ENCODE measurements at places on chromosomes 2 and 18.

DNA sequence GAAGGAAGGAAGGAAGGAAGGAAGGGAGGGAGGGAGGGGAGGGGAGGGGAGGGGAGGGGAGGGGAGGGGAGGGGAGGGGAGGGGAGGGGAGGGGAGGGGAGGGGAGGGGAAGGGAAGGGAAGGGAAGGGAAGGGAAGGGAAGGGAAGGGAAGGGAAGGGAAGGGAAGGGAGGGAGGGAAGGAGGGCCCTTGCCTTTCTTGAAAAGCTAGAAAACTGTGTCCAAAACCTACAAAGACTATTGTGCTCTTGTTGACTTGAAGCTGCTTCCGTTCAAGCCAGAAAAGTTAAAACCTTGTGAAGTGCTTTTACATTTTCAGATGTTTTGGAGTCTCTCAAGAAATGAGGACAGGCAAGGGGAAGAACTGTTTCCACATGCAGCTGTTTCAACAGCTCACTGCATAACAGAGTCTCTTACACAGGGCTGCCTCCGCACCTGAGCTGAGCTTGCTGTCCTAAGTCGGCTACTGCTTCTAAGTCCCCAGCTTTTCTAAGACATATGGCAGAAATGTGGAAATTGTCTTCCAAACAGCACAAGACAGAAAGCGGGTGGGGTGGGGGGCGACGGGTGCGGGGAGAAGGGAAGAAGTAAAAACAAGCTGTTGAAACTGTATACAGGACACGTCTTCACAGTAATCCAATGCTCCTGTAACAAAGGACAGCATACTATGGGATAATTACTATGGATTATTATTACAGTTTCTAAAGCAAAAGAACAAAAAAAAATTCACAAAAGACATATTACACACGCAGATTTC is 46.1 kb downstream of the BCL11A start:
- no peak for DNase-seq

DNA sequence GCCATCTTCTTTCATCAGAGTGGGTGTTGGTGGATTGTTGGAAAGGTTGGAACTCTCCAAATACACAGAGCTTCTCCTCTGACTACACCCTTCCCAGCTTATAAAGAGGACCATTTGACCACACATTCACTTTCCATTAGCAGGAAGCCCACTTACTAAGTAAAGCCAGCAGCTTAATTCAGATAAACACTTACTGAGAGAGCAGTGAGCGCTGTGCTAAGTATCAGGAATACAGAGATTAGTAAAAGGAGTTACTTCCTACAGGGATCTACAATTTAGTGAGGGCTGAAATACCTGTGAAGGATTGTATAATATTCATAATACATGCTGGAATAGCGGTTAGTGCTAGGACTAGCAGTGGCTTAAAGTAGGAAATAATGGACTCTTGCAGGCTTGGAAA is 343.0 kb downstream of the NYAP2 start:
- no peak for DNase-seq

GRCh38 chr18:9681217-9681616 is 26.9 kb upstream of the RAB31 start:
- DNase-seq, result no peak

DNA sequence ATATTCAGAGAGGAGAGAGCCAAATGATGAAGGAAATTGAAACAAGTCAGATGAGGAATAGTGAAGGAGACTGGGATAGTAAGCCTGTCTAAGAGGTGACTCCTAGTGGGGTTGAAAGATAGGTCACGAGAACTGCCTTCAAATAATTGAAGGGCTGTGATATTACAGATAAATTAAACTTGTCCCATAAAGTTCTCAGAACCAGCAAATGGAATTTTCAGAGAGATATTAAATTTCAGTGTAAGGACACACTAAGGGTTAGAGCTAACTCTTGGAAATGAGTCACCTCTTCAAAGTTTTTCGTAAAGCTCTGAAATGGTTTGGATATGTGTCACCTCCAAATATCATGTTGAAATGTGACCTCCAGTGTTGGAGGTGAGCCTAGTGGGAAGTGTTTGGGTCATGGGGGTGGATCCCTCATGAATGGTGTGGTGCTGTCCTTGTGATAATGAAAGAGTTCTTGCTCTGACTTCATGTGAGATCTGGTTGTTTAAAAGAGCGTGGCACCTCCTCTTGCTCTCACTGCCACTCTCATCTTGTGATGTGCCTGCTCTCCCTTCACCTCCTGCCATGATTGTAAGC is 87.3 kb downstream of the BABAM2 start:
- no peak for DNase-seq

DNA sequence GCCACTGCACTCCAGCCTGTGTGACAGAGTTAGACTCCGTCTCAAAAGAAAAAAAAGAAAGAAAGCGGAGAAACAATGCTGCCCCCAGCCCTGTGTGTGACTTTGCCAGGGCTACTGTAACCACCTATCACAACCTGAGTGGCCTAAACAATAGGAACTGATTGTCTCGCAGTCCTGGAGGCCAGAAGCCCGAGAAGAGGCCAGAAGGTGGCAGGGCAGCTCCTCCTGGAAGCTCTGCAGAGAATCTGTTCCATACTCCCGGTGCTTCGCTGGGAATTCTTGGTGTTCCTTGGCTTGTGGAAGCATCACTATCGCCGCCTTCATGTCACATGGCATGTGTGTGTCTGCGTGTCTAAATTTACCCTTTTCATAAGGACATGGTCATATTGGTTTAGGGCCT is 14.4 kb upstream of the RAB17 start:
- no peak for DNase-seq

- no peak for DNase-seq
Measured at GRCh38 chr18:789397-789796, 22.6 kb downstream of the YES1 start.

DNA sequence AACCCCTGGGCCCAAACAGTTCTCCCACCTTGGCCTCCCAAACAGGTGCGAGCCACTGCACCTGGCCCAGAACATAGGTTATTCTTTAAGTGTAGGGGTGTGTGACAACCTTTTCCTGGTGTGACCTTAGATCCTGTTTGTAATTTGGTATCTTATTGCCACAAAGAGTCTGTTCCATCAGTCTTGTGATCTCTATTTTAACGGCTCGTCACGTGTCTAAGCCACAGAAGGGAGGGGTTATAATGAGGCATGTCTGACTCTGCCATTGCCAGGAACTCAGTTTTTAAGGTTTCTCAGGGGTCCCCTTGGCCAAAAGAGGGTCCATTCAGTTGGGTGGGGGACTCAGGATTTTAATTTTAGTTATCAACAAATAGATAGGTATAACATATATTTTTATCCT is 4.4 kb upstream of the ALS2 start:
- DNase-seq, result no peak

- no peak for DNase-seq
Measured at GRCh38 chr2:224147174-224147573, 108.1 kb upstream of the SERPINE2 start.

DNA sequence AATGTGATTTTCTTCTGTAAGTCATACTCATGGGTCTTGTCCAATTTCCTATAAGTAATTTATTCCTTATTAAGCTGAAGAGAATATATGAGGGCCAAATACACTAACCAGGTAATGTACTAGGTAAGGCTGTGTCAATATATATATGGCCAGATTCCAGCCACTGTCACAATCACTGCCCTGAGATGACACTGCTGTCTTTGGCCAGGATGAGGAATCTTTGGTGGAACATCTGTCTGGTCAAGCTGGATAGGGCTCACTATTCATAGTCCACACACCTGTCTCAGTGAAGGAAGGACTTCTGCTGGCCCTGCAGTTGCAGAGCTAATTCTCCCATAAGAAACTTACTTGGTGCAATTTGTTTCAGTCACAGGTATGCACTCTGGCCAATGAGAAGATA is 11.3 kb downstream of the MSTN start:
- no peak for DNase-seq

- no peak for DNase-seq
Measured at GRCh38 chr18:46721331-46721730, 35.5 kb downstream of the ST8SIA5 start.

DNA sequence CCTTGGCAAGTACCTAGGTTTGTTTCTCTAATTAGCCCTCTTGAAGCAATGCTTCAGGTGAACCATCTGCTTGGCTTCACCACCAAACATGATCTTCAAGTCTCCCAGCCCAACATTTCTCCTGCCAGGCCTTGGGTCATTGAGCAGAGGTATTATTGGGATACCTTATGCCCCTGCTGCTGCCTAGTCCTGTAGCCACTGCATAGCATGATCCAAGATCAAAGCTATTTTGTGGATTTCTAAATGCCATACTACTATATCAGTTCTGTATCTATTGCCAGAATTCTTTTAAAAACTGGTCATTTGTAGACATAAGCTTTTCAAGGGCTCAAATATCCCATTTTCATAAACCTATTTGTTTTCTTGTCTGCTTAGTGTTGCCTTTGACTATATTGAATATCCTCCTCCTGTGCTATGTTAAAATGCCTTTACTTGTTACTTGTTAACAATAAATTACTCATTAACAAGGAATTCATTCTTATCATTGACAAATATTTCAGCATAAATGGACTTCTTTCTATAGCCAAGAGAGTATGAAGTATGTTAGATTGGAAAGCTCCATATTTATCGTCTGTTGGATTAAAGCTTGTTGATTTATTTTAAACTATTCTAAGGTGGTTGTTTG is 204.5 kb upstream of the RBBP8 start:
- no peak for DNase-seq

GRCh38 chr2:100334929-100335328 is 12.6 kb upstream of the LONRF2 start:
- no peak for DNase-seq

DNA sequence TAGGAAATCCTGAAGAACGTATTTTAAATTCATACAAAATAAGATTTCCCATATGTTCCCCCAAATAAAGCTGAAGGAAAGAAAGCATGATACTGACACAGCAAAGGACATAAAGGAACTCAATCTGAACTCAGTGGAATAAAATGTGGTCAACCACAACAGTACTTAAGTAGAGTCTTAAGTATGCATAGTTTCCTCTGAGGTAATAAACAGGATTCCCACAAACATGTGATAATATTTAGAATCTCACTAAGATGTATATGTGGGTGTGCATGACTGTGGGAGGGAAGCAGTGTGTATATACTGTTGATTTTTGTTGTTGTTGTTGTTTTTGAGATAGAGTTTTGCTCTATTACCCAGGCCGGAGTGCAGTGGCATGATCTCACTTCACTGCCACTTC is 69.3 kb downstream of the NOL10 start:
- DNase-seq, result no peak

GRCh38 chr18:59008302-59008974 is 131.2 kb upstream of the SEC11C start:
- DNase-seq, result no peak

- DNase-seq, result no peak
Measured at GRCh38 chr2:101830146-101830545, 132.6 kb downstream of the MAP4K4 start.

DNA sequence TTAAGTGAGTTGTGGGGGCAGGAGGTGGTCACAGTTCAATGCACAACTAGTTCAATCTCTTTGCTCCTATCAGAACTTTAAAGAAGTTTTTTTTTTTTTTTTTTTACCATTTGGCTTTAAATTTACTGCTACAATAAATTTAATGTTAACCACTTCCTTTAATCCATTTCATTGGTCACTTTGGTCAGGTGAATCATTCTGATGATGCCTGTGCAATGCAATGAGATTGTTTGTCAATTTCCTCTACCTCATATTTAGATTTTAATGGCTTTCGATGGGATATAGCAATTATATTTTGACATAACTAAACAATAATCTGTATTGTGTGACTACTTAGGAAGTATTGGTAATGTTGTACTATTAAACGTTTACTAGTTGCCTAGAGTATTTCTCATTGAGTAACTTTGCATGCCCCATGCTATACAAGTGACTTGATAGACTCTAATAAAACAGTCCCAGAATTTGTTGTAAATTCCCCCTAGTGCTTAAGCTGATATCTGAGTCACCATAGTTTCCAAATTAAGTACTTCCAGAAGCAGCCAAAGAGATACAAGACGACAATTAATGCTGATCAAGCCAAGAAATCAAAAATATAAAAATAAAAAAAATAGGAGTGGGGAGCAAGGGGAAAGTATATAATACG is 52.9 kb upstream of the SERPINB2 start:
- no peak for DNase-seq

DNA sequence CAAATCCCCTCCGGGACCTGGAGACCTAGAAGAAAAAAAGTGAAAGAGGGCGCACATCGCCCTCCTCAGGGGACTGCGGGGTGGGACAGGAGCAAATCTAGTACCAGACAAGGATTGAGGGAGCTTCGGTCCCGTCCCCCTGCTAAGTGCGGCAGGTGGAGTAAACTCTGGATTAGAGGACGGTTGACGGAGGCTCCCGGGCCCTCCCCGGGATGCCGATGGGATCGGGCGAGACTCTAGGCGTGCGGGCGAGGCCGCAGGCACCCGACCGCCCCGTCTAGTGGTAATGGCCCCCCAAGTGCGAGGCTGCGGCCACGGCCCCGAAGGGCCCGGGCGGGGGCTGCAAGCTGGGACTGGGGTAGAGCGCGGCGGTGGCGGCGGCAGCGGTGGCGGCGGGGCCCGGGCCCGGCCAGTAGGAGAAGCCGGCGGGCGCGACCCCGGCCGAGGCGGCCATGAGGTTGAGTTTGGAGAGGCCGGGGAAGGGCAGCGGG is 3.5 kb downstream of the FEV start:
- DNase-seq, result no peak

- no peak for DNase-seq
Measured at GRCh38 chr2:99888617-99889016, 253.8 kb downstream of the AFF3 start.

GRCh38 chr2:74427551-74427950 is 6.0 kb downstream of the WDR54 start:
- no peak for DNase-seq

GRCh38 chr2:39252888-39253518 is 9.2 kb upstream of the CDKL4 start:
- DNase-seq, result no peak

DNA sequence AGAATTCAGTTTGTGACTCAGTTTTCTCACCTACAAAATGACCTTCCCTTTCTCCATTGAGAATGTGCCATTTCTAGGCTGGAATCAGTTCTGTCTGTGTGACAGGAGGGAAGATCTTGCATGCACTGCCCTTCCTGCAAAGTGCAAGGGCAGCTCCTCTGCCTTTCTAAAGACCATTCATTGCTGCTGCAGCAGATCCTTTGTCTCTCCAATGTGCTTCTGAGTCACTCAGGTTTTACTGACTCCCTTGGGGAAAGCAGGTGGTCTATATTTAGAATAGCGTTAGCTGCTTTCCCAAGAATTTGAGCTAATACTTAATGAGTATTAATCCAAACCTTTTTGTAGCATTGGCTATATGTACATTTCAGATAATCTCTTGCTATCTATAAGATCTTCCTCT is 62.5 kb downstream of the DAW1 start:
- DNase-seq, result no peak

GRCh38 chr2:8993196-8993901 is 10.1 kb downstream of the MBOAT2 start:
- no peak for DNase-seq

- DNase-seq, result no peak
Measured at GRCh38 chr2:44774826-44775492, 166.5 kb upstream of the SIX3 start.

GRCh38 chr2:117885308-117885707 is 70.8 kb downstream of the DDX18 start:
- no peak for DNase-seq

DNA sequence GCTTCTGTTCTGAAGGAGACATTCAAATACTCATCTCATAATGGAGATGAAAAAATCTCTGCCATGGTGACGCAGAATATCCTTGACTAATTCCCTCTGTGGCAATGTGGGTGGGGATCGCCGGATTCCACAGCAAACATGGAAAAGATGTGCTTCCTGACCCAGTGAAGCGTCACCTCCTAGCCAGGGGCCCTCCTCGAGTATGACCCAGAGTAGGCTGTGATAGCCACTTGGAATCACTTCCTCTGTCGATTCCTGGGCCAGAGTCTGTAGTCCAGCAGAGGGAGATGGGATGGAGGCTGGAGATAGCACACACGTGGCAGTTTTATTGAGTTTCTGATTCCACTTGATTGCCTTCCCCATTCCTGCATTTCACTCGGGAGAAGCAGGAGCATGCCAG is 36.8 kb downstream of the DRC1 start:
- no peak for DNase-seq
